IMR-90 (cell line): ENCODE measurements at places on chromosomes 12 and 14. TPM values are rescaled to one million over a fixed set of nuclear protein-coding genes. Genes with fewer than 3 reads are reported as not detected.

The CALM1 gene
- total RNA-seq = 72.9 and 206 TPM in 2 replicates

The SCN8A gene
- 14.7 and 19.7 TPM in 2 replicates for total RNA-seq

The IL31 gene
- not detected in 2 replicates for total RNA-seq

DNA sequence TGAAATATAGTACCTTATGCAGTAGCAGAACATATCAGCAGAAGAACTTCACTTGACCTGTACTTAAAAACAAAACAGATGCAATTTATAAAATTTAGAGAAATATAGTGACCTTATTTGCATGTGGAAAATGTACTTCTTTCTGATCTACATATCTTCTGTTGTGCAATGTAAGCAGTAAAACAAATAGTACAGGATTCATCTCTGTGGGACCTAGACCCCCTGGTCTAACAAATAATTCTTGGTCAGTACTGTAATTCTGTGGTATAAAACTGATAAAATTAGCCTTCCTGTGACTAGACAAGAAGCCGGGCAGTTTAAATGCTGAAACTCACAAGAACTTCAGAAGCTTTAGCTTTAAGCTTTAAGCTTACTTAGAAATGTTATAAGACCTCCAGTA, 21.6 kb downstream of the HIF1A start:
- no peak for DNase-seq

GRCh38 chr12:25677232-25677937, 124.3 kb upstream of the LMNTD1 start:
- no peak for DNase-seq

DNA sequence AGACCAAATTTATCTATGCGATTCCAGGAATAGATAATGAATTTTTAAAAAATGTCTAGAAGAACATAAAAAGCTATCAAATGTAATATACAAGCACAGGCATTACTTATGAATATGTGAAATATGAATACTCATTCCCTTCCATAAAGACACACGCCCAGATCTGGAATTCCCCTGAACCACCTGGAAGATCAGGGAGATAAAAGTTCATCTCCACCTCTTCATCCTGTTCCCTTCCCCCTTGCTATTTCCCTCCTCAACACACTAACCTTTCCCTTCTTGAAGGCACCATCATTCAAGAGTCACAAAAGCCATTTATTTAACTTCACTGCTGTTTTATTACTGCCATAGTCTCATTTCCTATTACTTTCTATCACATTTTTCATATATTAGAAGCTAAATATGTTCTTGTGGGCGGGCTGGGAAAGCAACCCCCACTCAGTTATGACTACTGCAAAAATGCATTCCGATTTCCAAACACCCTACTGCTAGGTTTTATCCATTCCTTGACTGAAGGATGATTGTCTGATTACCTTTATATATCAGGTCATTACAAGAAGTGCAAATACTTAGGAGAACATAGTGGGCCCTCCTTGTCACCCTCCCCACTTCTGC, 16.1 kb downstream of the FGD6 start:
- DNase-seq = peak; percentile 64

GRCh38 chr14:56342494-56342942, 224.3 kb downstream of the PELI2 start:
- peak; percentile 86 for DNase-seq

DNA sequence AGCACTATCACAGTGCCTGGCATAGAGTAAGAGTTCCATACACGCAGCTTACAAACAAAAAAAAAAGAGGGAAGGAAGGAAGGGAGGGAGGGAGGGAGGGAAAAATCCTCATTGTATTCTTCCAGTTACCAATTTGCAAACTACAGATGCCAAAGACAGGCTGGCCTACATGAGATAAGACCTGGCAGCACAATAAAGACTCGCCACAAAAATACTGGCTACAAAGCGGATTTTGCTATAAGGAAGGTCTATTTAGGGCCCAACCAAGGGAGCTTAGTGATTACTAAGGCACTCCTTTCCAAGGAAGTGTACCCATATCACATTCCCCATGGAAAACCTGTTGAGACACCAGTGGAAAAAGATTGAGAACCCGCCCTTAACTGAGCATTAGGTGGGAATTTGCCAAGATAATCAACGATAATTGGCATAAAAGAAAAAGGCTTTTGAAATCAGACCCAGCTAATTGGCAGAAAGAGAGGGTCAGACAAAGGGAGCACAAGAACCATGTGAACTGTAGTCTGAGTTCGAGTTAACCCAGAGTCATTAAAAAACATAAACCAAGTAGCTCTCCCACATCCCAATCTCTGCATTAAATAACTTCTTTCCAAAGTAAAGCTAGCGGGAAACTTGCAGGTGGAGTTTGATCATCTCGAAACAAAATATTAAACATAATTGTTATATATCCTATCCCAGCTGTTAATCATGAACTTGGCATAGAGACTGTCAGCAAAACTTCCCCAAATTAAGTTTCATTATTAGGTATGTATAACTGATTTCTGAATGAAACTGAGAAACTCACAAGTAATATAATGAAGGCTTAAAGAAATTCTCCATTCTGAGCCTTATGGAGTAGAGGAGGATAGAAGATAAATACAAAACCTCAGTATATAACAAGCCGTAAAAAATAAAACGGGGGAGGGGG, 50.1 kb downstream of the PHLDA1 start:
- no peak for DNase-seq
